ENCODE measurements at places on chromosomes 6 and 20.

- no peak for DNase-seq
Observed at GRCh38 chr20:51134405-51134804, 111.5 kb upstream of the KCNG1 start.

DNA sequence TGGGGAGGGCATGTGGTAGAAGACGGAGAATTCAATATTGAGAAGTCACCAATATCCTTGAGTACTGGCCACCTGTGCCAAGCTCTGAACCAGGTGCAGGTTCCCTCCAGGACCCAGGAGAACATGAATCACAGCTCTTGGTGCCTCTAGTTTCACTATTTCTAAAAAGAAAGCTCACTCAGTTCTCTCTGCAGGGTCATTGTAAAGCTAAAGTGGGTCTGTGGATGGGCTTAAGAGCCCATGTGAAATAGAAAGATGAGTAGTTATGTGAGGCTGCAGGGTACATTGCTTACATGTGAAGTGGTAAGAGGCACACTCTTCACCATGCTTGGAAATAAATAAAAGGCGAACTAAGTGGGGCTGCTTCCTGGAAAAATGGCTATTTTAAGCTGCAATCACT, 43.6 kb downstream of the ZNF831 start:
- no peak for DNase-seq

DNA sequence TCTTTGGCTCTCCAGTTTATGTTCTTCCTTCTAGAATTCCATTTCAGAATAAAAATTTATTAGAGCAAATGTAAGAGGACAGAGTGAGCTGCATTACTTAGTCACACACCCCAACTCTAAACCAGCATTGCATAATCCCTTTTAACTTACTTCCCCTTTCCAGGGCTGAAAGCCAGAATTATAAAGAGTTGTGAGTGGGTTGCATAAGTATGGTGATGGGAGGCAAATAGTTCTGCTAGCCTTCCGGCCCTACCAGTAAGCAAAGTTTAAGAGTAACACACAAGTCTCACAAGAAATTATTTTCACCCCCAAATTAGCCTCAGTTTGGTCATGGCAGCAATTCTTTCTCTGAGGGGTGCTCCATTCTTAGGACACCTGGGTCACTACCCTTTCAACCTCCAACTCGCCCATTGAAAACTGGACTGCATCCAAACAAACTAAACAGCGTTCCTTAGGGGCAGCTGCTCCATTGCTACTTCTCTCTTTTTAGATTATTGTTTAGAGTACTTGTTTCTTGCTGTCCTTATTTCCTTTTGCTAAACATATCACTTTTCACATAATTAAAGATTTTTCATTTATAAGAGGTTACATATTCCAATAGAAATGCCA, 1.6 kb downstream of the KIAA0408 start:
- DNase-seq, result peak; percentile 33

- DNase-seq, result no peak
Observed at GRCh38 chr20:25245461-25245860, 2.4 kb upstream of the PYGB start.

All from muscle of arm (tissue), 14 donors.